ENCODE measurements at places on chromosomes 6 and 20. TPM values are rescaled to one million over a fixed set of nuclear protein-coding genes. Genes with fewer than 3 reads are reported as not detected.

The APCDD1L gene
- total RNA-seq: not detected

DNA sequence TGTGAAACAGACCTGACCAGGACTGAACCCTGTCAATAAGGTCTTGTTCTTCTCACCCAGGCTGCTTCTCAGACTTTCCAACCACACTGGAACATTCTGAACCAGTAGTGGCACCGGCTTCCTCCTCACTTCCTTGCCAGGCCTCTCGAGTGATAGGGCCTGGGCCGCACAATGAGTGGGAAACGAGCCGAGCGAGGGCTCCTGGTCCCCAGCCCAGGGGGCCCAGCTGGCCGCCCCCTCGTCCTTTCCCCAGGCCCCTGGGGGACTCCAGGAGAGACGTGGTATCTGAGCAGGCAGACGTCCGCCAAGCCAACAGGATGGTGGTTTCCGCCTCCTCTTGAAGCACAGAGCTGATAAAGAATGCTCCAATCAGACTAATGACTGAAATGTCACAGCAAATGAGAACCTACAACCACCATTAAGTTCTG, 117.9 kb downstream of the GMDS start:
- DNase-seq: peak; percentile 31

DNA sequence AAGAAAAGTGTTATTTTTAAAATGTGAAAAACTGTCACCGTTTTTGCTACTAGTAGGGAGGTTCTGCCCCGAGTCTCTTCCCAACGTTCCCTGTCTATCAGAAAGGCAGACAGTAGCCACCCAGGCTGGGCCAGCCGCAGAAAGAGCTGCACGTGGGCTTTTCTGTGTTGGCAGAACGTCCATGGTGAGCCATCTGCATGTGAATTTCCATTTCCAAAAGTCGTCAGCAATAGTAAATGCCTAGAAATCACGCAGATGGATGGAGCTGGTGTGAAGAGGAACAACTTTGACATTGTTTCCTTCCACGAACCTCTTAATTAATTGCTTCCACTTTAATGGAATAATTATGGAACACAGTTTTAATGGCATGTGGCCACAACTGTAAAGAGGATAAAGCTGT, 97.5 kb downstream of the FAM120B start:
- no peak for DNase-seq

The ATXN1 gene
- total RNA-seq: 83.1 TPM

The DDX43 gene
- total RNA-seq: 0.88 TPM

DNA sequence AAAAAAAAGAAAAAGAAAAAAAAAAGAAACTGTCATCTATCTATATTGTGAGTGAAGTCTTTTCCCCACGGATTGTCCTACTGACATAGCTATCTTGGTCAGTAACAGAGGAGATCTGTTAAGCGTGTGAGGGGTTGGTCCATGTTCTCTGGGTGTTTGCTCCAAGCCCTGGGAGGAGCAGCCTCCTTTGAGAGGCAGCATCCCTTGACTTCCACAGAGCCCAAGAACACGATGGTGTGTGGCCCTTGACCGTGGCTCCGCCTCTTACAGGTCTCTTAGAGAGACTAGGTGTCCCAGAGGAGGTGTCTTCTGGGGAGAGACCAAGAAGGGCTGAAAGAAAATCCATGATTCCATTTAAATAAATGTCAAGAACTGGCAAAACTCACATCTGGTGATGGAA, 60.1 kb upstream of the GTSF1L start:
- no peak for DNase-seq

- DNase-seq: no peak
Measured at GRCh38 chr20:40954521-40955165, 74.0 kb upstream of the TOP1 start.

- DNase-seq: no peak
Measured at GRCh38 chr6:64170316-64170715, 534.7 kb downstream of the PHF3 start.

The TSPYL1 gene
- total RNA-seq: 48.4 TPM

DNA sequence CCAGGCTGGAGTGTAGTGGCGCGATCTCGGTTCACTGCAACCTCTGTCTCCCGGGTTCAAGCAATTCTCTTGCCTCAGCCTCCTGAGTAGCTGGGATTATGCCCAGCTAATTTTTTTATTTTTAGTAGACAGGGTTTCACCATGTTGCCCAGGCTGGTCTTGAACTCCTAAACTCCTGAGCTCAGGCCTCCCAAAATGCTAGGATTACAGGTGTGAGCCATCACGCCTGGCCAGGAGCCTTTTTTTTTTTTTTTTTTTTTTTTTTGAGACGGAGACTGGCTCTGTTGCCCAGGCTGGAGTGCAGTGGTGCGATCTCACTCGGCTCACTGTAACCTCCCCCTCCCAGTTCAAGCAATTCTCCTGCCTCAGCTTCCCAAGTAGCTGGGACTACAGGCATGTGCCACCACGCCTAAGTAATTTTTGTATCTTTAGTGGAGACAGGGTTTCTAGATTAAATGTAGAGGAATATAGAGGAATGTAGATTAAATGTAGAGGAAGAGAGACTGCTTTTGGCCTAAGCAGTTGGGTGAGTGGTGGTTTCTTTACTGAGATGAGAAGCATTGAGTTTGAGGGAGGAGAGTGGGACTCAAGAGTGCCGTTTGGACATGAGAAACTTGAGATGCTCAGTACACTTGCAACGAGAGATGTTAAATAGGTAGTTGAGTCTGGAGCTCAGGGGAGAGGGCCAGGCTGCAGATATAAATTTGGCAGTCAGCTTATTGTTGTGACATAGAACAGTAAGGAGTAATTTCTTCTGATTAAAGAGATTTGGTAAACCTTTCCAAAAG, 16.7 kb downstream of the VAPB start:
- no peak for DNase-seq

- DNase-seq: peak; percentile 5
Measured at GRCh38 chr6:437037-437392, 45.5 kb downstream of the IRF4 start.

DNA sequence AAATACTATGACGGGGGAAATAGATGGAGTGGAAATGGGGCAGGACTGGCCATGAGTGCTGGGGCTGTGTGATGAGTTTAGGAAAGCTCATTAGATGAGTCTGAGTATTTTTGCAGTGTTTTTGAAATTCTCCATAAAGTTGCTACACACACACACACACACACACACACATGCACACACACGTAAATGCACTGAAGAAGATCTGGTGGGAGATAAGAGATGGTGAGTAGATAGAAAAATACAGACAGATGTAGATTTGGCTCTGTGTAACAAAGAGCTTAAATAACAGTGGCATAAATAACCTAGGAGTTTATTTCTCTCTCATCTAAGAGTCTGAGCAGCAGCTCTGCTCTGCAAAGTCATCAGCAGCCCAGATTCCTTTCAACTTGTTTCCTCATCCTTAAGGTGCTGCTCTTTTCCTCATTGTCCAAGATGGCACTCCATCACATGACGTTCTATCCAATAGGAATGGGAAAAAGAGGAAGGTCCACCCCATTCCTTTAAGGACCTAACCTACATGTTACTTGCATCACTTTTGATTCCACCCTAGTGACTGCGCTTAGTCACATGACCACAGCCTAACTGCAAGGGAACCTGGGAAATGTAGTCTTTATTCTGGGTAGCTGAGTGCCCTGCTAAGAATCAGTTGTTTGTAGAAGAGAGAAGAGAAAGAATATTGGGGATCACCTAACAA, 76.4 kb downstream of the EYA2 start:
- DNase-seq: peak; percentile 23

DNA sequence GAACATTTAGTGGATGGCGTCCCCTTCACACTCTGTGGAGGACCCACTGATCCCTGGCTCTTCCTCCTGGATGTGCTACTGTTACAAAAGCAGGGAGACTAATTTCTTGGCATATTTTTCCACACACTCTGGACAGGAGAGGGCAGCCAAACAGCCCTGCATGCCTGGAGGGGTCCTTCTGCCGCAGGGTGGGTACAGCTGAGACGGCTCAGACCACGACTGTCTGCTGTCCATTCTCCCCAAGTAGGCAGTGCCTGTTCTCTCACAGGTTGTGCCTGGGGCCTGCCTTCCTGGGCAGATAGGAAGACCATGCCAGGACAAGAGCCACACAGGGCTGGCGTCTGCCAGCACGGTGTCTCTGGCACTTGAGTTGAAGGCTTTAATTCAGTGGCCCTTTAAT, 260.1 kb downstream of the FOXC1 start:
- no peak for DNase-seq

All from activated CD4-positive, alpha-beta memory T cell treated with anti-CD3 and anti-CD28 coated beads, Interleukin-2, amount 10 ng/mL, durations not matched to agents 7 days and 5 days (primary cell).